ENCODE measurements at places on chromosomes 7 and 10. TPM values are rescaled to one million over a fixed set of nuclear protein-coding genes. Genes with fewer than 3 reads are reported as not detected.

DNA sequence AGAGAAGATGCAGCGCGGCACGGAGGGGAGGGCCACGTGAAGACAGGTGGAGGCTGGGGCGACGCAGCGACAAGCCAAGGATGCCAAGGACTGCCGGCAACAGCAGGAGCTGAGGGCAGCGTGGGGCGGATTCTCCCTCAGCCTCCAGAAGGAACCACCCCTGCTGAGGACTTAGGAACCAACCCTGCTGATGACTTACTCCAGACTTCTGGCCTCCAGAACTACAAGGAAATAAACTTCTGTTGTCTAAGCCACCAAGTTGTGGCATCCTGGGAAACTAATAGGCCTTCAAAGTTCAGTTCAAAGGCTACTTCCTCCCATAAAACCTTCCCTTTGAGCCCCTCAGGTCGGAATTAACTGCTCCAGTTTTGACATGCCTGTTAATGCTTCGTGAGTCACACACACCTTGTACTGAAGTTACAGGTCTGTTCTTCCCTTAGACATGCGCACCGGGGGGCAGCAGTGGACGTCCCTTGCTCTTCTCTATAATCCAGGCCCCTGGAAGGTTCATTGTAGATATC is 88.4 kb upstream of the RHEB start:
- H3K27me3 ChIP-seq = no peaks in the 10 kb centered on the region
- no peak for DNase-seq
- no peaks in the 10 kb centered on the region for H3K4me1 ChIP-seq
- H3K36me3 ChIP-seq = no peaks in the 10 kb centered on the region

DNA sequence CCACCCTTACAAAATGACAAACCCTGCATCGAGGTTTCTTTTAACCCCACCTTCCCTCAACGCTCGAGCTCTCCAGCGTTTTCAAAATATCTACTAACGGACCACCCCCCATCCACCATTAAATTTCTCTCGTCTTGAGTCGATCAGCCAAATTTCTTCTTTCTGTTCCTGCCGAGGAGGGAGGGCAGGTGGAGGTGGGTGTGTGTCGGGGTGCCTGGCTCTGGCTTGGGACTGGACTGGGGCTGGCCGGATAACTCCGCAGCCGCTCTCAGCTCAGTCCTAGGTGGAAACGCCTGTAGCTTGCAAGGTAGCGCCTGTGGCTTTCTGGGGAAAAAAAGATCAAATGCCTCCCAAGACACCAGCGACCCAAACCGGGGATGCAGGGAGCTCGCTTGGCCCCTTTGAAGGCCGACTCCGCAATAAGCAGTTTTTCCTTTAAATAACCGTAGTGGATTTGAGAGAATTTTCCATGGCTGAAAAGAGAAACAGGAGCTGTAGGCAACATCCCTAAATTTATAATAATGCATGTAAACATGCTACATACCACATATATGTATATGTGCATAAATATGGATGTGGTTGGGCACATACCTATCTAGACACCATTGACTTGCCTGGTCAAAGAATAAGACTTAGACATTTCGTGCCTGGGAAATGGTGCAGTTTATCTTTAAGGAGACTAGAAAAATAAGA is 1.9 kb upstream of the TMEM178B start:
- peaks cover 6% of the 10 kb centered on the region for H3K4me1 ChIP-seq
- H3K4me3 ChIP-seq = peak overlapping the region; percentile 42
- H3K36me3 ChIP-seq = no peaks in the 10 kb centered on the region
- H3K27ac ChIP-seq = no peak overlapping the region
- H3K27me3 ChIP-seq = peaks cover 30% of the 10 kb centered on the region

GRCh38 chr7:94509264-94509886 is at the start of gene CASD1:
CASD1 (plus strand) TSS chr7:94509809; CDS start chr7:94510085, 276 bp downstream.
- H3K27ac ChIP-seq = peak within 1 kb of the TSS; percentile 90
- peaks cover 17% of the 10 kb centered on the region for H3K4me1 ChIP-seq
- H3K36me3 ChIP-seq = no peaks in the 10 kb centered on the region
- H3K4me3 ChIP-seq = peak within 1 kb of the TSS; percentile 74

DNA sequence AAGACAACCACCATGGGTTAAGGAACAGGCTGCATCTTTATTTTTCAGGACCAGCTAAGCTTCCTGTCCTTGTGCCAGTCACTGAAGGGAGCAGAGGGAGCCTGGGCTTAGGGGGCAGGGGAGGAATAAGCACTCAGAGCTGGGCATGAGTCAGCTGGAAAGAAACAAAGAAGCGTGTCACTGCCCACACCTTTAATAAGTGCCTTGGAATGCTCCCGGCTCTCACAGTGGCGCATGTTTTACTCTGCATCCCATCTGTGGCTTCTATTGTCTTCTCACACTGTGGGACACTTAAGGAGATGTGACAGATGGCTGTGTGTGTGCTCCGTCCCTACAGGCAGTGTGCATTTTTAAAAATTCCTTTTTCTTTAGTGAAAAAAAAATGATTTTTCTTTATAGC is 71.7 kb downstream of the MTURN start:
- H3K36me3 ChIP-seq = no peaks in the 10 kb centered on the region
- no peak overlapping the region for H3K4me3 ChIP-seq
- DNase-seq = no peak
- H3K4me1 ChIP-seq = no peaks in the 10 kb centered on the region

DNA sequence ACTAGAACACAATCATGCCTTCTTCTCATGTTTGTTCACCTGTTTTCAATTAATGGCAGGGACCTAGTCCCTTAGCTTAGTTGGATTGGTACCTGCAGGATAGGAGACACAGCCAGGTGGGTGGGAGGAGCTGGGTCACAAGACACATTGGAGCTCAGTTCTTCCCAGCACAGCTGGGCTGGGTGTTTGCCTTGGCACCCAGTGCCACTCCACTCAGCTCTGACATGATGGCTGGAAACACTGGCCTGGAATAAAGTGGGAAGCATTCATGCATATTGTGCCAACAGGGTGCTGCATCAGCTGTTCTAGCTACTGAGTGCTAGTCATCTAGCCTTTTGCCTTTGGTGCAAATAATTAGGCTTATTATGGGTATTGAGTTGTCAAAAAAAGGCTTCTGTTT is 226.1 kb downstream of the PTEN start:
- no peak overlapping the region for H3K27ac ChIP-seq
- peaks cover 33% of the 10 kb centered on the region for H3K4me1 ChIP-seq
- no peaks in the 10 kb centered on the region for H3K27me3 ChIP-seq
- no peaks in the 10 kb centered on the region for H3K36me3 ChIP-seq
- H3K4me3 ChIP-seq = no peak overlapping the region
- no peak for DNase-seq

DNA sequence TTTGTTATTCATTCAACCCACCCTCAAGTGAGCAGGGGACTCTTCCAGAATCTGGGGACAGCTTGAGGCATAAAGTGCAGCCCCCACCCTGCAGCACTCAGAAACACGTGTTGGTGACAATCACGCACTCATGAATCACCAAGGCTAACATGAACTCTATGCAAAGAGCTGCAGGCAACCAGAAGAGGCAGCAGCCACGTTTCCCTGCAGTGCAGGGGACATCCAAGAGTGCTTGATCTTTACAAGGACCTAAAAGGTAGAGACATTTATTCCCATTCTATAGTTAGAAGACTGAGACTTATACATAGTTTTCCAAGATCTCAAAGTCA is 135.2 kb upstream of the GDF10 start:
- no peaks in the 10 kb centered on the region for H3K27me3 ChIP-seq
- peak overlapping the region; percentile 71 for H3K4me3 ChIP-seq
- peaks cover 12% of the 10 kb centered on the region for H3K4me1 ChIP-seq
- H3K27ac ChIP-seq = peak overlapping the region; percentile 77

DNA sequence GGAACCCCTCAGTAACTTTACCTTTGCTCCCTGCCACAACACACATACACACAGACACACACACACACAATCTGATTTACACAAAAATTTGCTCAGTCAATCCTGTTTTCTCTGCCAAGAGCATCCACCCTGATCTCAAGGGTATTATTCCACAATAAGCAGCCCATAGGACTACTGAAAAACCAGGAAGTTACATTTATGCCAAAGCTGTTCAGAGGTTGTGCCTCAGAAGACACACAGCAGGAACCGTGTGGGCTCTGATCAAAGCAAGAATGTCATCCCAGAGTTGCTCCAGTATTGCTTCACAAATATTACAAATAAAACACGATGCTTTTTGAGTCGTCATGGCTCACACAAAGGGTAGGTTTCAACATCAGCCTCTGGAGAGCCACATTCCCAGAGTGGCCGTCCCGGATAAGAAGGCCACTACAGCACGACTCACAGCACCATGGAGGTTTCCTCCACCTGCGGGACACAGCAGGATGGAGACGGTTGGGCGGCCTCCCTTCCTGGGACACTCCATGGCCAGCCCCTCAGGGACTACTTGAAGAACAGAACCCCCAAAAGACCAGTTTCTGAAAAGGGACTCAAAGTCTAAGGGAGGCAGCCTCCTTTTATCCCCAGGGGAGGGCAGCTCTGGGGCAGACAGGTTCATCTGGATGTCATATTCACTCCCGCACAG is 1.6 kb downstream of the AIFM2 start:
- no peaks in the 10 kb centered on the region for H3K36me3 ChIP-seq
- no peak overlapping the region for H3K27ac ChIP-seq
- no peaks in the 10 kb centered on the region for H3K27me3 ChIP-seq
- H3K4me3 ChIP-seq = no peak overlapping the region

FAM25A gene
- total RNA-seq = not detected

DNA sequence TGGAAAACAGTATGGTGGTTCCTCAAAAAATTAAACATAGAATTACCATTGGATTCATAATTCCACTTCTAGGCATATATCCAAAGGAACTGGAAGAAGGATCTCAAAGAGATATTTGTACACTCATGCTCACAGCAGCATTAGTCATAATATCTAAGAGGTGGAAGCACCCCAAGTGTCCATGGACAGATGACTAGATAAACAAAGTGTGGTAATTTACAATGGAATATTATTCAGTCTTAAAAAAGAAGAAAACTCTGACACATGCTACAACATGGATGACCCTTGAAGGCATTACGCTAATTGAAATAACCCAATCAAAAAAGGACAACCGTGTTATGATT is 594.2 kb downstream of the KCNMA1 start:
- no peak overlapping the region for H3K27ac ChIP-seq
- H3K4me3 ChIP-seq = no peak overlapping the region
- no peaks in the 10 kb centered on the region for H3K27me3 ChIP-seq
- H3K4me1 ChIP-seq = no peaks in the 10 kb centered on the region

Data from naive thymus-derived CD4-positive, alpha-beta T cell (primary cell).